GM23248 (cell line): ENCODE measurements at places on chromosomes 6 and 20.

DNA sequence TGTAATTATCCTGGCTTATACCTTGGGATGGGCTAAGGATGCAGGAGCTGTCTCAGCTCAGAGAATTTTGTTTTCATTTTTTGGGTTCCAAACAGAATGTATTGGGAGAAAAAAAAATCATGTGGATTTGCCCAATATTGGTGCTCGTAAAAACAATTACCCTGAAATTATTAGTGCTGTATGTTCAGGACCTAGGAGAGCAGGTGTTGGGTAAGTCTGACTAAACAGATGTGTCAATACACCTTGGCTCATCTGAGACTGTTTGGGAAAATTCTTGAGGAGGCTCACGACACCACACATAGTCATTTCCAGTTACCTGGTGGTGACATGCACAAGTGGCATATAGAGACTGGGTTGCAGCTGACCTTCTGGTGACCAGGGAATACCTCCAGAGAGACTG lies 802.1 kb upstream of the FLRT3 start:
- DNase-seq: no peak

DNA sequence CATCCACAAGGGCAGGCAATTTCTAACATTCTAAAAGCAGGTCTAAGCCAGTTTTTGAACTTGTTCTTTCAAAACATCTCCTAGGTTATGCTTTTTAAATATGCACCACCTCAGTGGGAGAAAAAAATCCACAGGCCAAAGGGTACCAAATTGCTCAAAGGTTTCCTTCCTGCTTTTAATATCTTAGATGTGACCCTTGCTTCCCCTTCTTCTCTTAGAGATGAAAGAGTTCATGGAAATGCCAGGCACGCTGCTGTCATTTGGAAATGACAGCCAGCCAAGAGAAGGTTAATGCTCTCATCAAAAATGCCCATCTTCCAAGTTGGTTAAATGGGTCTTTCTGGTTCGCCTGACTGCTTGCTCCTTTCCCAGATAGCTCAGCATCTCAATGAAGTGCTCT lies 497.1 kb downstream of the CD83 start:
- DNase-seq: no peak

DNA sequence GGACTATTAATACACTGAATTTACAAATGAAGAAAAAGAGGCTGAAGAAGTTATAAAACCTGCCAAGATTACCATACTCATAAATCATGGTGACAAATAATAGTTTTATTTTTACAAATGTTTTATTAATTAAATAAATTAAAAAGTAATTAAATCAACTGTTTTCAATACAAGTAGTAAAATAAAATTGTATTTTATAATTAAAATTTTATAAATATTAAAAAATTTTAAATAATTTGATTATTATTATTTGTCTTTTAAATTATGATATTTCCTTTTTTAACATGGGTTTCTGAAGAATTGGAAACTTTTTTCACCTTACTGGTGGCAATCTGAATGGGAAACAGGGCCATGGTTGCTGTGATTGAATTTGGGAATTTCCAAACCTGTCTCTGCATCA lies 177.3 kb upstream of the TSHZ2 start:
- DNase-seq: no peak

DNA sequence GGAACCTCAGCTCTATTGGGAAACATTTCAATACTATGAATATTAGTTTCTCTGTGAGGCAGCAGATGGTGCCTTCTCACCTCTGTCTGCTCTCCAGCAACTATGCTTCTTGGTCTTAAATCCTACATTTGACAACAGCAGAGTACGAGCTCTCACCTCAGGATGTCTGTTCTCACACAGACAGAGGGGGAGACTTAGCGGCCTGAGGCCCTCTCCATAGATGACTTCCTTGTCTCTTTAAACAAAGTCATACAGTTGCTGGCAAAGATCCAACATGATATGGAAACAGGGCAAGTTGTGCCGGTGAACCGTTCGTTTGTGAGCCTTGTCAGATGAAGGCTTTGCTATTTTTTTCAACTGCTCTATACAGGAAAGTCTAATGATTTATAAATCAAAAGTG lies 43.7 kb upstream of the GABRR1 start:
- peak; percentile 12 for DNase-seq

- no peak for DNase-seq
Observed at GRCh38 chr6:53918854-53919510, 124.2 kb downstream of the LRRC1 start.

- DNase-seq: peak; percentile 38
Observed at GRCh38 chr6:16591396-16592222, 169.7 kb downstream of the ATXN1 start.

DNA sequence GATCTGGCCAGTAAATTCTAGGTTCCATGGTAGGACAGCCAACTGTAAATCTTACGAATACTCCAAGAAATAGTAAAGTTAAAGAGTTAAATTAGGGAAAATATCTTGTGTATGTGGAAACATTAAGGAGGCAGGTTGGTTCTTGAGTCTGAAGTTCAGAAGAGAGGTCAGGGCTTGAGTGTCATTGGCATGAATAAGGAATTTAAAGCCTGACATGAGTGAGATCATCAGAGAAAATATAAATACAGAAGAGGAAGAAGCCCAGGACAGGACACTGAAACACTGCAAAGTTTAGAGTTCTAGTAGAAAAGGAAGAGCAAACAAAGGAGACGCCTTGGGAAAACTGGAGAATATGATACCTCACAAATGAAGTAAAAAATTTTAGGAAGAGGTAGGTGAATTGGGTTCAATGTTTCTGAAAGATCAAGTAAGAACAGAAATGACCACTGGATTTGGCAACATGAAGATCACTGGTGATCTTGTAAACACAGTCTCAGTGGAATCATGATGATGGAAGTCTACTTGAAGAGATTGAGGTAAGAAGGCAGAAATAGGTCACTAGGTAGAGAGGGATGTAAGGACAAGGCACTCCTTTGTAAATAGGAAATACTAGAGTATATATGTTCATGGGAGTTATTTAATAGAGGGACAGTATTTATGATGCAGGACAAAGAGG lies 41.6 kb upstream of the SYNCRIP start:
- DNase-seq: no peak

DNA sequence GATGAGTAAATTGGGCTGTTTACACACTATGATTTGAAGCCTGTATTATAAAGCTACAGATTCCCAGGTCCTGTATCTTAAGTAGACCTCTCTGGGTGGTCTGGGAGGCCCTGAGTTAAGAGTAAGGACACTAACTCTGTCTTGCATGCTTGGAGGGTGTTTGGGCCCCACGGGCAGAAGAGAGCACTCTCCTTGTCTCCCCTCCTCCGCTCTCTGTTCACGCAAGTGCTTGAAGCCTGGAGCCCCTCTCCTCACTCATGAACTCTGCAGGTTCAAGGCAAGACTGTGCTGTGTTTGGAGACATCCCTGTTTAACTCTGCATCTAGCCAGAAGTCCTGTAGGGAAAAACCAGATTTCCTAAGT lies 154.0 kb downstream of the ZDHHC14 start:
- DNase-seq: no peak

DNA sequence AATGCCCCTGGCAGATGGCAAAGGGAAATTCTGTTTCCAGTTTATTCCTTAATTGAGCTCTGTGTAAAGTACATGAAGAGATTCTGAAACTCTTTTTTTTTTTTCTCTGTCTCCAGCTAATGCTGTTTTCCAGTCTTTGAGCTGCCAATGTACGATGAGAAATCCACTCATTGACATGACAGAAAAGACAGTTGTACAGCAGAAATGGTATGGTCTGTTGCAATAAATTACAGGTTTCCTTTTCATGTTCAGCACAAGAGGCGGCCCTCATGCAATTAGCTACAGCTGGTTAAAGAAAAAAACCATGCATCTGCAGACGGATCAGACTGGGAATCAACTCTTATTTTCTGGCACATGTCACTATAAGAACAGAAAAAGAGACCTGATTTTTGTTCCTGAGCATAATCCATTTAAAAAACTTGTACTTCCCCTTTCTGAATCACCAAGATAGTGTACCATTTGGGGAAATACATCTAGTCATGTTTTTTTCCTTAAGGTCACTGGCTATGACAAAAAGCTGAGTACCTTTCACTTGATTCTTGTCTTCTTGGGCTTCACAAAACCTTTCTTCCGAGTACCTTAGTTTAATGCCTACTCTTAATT lies 289.8 kb upstream of the PREP start:
- DNase-seq: no peak

DNA sequence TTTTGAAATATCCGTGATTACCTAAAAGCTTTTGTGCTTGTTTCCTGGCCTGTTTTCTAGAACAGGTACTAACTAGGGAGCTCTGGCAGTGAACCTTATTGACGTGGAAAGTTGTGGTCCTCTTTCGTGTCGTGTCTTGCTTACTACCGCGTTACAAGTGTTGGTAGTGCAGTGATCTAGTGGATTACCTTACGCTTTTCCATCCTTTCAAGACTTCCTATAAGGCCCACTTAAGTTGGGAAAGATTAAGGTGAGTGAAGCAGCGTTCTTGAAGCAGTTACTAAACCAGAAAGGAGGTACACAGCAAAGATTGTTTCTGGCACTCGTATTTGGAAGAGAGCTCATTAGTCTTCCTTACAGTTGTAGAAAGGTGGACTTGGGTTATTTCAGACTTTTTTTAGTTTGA lies 1.9 kb downstream of the PNRC1 start:
- peak; percentile 54 for DNase-seq

DNA sequence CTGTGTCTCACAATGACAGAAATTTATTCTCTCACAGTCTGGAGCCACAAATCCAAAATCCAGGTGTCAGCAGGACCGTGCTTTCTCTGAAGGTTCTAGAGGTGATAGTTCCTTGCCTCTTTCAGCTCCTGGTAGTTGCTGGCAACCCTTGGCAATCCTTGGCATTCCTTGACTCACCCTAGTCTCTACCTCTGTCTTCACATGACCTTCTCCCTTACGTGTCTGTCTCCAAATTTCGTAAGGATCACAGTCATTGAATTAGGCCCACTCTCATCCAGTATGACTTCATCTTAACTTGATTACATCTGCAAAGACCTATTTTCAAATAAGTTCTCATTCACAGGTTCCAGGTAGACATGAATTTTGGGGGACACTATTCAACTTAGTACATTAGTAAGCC lies 143.1 kb downstream of the CEP57L1 start:
- peak; percentile 74 for DNase-seq

GRCh38 chr6:169783971-169784820 lies 32.8 kb downstream of the ERMARD start:
- no peak for DNase-seq

DNA sequence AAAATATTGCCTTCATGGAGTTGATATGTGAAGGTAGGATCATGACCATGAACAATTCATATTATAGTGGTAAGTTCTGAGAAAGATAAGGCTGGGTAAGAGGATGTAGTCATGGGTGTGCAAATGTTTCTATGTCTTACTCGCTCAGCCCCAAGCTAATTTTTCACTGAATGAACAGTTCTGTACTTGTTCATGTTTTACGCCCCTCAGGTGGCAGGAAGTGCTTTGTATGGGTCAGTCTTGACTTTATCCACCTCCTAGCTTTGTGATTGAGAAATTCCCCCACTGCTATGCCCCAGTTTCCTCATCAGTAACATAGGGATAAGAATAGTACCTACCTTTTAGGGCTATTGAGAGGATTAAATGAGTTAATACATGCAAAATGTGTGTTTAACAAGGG lies 148.2 kb upstream of the KCNG1 start:
- no peak for DNase-seq

- no peak for DNase-seq
Observed at GRCh38 chr6:92114797-92115196, 1304.6 kb downstream of the EPHA7 start.

GRCh38 chr6:108744244-108744972 lies 103.8 kb upstream of the ARMC2 start:
- no peak for DNase-seq

DNA sequence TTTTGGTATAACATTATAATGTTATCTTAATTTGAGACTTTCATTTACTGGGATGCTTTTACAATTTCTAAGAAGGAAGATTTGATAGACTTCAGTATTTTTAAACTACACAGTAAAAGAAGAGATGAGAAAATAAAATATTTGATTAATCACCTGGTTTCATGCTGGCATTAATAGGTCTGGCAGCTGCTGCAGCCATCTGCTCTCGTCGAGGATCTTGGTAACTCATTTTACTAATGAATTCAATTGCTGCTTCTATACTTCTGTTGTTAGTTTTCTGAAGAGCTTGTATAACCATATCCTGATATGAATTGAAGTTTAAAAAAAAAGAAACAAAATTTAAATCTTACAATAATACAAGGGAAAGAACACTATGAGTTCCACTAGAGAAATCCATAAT lies 23.0 kb downstream of the LATS1 start:
- no peak for DNase-seq

DNA sequence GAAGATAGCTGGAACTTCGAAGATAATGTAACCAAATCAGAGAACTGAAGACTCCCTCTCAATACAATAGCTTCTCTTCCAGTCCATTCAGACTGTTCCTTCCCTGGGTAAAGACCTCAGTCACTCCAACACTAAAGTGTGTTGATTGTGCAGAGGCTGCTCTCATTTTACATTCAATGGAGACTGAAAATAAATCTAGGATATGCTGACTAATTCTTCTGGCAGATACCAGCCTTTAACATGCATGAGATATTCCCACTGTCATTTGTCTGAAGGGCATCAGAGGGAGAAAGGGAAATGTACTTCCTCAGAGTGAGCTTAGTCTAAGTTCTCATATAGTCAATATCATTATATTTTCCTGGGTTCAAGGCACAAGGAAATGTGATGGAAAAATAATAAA lies 166.4 kb upstream of the IRAK1BP1 start:
- DNase-seq: no peak

DNA sequence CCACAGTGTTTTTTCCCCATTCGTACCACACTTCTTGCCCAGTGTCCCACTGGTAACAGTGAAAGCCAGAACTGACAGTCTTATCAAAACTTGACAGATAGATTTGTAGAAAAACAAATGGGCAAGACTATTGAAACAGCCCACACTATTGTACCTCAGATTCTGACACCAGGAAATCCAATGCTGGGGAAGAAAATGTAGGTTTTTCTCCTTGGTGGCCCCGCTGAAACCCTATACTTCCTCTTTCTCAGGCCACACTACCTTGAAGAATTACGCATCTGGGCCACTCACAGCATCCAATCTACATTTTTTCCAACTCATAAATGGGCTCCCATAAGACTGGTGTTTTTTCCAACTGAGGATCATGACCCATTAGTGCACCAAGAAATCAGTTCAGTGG lies 90.9 kb upstream of the HDDC2 start:
- no peak for DNase-seq

DNA sequence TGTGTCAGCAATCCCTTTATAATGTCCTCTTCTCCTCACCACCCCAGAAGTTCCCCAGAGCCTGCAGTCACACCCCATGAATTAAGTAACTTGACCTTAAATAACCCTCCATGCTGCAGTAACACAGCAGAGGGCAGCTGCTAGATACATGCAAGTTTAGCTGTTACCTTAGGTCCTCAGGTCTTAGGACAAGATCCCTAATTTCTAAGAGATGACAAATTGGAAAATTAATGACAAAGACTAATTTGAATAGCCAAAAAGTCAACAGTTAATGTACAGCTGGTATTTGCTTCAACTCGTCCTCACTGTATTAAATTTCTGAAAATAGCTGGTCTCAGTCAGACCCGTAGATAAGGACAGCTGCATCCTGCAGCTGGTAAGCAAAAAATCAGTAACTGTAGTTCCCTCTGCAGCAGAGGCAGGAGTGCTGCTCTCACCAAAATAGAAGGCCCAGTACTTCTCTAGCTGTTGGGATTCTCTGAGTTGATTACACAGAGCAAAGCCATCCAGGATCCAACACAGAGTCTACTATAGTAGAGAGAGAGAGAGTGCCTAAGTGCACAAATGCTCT lies 62.4 kb downstream of the TNFRSF21 start:
- DNase-seq: peak; percentile 21

- no peak for DNase-seq
Observed at GRCh38 chr20:35695245-35695749, 3.9 kb downstream of the NFS1 start.

- no peak for DNase-seq
Observed at GRCh38 chr6:25178336-25179035, 100.7 kb upstream of the CARMIL1 start.

GRCh38 chr6:117592983-117593759 lies 9.1 kb downstream of the GOPC start:
- DNase-seq: no peak
